DMS 273 treated with DMSO at 0.1 percent for 48 hours (cell line): ENCODE measurements at places on chromosomes 13 and 19.

- no peak for DNase-seq
Observed at GRCh38 chr13:21932578-21932977, 261.7 kb downstream of the FGF9 start.

DNA sequence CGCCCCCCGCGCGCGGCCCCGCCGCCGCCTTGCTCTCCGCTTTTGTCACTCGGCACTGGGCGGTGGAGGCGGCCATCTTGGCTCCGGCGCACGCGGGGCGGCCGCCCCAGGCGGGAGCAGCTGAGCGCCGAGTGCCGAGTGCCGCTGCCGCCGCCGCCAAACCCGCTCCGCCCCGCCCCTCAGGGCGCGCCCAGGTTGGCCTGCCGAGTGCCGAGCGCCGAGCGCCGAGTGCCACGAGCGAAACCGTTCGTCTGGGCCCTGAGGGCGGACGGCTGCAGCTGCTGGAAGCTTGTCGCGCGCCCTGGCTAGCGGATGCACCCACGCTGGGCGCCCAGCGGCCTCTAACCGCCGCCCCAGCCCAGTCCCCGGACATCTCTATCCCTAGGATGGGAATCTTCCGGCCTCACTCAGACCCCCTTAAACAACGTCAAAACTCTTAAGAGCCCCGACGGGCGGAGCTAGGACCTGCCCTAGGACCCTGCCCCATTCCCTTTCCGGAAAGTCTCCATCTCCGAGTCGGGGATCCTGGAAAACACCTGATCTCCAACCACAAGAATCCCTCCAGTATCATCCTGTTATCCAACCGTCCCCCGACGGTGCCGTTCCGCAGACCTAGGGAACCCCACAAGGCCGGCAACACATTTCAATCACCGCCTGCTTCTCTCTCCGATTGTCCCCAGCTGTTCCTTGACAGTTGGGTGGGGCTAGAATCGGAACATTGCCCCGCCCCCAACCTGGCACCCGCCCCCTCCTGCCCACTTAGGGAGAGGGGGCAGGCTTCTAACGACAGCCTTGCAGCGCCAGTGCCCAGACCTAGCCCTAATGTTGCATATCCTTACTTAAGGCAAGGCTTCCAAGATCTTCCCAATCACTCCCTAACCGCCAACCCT lies 14.1 kb upstream of the AKAP8L start:
- DNase-seq, result peak; percentile 53

GRCh38 chr13:102793611-102794355 lies 5.0 kb downstream of the POGLUT2 start:
- no peak for DNase-seq

GRCh38 chr13:40446365-40446764 lies 220.1 kb downstream of the FOXO1 start:
- DNase-seq, result no peak

DNA sequence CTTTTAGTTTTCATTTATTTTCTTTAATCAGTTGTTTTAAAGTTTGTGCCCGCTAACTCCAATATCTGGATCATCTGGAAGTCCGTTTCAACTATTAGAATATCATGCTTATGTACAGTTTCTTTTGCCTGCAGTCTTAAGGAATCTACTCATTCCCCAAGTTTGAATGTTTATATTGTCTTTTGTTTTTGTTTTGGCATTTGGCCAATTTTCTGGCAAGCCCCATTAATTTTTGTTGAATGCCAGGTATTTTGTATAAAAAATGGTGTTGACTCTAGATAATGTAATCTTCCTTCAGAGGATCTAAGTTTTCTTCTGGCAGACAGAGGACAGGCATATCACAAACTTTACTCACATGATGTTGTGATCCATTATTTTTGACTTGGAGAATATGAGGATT lies 11.1 kb upstream of the ZNF235 start:
- no peak for DNase-seq

- DNase-seq, result peak; percentile 12
Observed at GRCh38 chr13:105982219-105982930, 553.1 kb downstream of the EFNB2 start.

DNA sequence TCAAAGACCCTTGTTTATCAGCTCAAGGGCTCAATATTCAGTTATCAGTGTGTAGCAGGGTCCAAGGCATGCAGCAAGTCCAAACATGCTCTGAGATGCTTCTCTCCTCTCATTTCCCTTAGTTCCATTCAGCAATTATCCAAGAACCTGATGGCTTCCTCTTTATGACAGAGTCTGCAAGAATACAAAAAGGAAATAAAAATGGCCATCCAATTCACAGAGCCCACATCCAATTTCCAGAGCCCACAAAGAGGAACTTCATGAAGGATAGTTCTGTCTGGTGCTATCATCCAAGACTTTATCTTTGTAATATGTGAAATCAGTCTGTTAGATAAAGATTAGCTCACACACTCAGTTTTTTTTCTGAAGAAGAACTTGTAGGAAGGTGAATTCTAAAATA lies 217.2 kb downstream of the LACC1 start:
- DNase-seq, result no peak

DNA sequence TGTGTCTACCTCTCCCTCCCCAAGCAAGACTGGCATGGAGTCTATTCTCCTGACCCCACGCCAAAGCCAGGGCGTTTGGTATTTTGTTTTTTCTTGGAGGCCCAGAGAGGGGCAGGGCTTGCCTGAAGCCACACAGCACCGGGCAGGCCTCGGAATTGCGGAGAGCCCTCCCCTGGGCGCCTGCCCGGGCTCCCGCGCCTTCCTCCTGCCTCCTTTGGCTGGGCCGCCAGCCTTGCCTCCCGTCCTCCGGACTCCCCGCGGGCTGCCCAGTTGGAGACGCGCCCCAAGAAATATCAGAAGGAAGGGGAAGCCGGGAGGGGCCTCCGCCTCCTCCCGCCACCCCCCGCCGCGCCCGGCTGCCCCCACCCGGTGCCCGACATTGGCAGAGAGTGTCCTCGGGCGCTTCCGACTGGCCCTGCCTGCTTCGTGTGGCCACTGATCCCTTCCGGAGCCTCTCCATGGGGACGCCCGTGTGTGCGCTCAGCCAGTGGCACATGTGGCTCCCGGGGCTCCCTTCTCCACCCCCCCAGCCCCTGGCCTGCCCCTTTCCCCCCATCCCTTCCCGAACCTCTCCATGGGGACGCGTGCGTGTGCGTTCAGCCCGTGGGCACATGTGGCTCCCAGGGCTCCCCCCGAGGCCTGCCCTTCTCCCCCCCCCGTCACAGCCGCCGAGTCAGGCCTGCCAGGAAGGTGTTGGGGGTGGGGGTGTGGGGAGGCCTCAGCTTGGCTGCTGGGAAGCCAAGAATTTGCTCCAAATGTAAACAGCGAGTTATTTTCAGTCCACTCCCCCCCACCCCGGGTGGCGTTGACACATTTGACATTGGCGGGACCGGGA lies 37.3 kb downstream of the NFIC start:
- DNase-seq, result no peak

DNA sequence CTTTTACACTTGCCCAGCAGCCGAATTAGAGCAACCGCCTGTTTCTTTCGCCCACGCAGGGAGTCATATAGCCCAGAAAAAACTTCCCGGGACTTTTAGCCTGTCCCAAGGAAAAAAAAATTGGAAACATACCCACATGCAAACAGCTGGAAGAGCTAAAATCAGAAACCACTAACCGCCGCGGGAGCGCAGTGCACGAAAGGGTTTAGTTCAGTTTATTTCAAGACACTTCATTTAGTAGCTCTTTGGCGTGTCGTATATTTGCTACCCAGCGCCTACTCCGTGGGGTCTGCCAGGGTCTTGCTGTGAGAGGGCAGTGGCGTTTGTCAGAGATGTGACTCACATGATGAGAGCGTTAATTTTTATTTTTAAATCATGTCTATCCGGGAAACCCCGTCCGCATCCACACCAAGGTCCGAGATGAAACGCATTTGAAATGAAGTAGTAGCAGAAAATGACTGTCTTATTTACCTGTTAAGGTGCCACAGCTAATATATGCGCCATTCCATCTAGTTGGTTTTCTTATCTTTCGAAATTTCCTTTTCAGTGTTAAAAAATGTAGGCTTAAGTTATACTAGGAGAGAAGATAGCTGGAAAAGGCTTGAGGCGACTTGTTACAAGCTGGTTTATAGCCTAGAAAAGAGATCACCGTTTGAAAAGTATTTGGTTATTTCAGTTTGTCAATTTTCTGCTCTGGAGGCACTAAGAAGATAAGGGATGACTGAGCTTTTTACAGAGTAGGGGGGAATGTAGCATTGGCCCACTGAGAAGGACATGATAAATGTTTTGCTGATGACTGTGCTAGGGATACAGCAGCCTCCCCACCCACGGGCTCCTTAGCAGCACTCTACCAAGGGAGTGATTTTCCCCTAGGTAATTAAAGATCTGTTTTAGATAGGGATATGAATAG lies 1.7 kb downstream of the KLF5 start:
- DNase-seq, result peak; percentile 2

- DNase-seq, result no peak
Observed at GRCh38 chr19:23822735-23823134, 64.0 kb upstream of the ZNF681 start.

DNA sequence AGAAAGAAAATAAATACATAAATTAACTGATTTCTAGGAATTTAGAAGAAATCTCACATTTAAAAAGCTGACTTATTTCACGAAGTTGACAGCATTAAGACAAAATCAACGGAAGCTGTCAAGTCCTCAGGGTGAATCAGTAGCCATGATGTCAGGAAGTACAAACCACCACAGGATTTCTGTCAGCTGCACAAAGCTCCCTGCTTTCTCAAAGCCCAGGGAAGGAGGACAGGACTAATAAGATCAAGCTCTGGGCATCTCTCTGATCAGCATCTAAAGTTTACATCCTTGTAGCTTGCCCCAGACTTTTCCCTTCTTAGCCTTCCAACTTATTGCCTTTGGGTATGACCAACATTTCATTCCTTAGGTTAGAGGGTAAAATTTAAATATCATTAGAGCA lies 9.4 kb downstream of the DCT start:
- no peak for DNase-seq

DNA sequence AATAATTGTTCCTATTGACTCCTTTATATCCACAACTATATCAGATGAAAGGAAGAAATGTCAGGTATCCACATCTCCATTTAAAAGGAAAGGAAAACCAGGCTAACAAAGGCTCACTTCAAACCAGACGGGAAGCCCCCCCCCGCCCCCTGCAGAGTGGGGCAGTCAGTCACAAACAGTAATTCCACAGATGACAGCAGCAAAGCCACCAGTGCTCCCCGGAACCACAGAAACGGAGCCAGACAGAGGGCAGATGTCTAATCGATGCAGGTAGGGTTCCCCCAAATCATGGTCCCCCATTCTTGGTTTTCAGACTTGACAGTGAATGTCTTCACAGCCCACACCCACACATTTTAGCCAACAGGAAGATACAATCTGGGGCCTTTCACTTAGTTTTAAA lies 100.8 kb downstream of the STK24 start:
- no peak for DNase-seq

DNA sequence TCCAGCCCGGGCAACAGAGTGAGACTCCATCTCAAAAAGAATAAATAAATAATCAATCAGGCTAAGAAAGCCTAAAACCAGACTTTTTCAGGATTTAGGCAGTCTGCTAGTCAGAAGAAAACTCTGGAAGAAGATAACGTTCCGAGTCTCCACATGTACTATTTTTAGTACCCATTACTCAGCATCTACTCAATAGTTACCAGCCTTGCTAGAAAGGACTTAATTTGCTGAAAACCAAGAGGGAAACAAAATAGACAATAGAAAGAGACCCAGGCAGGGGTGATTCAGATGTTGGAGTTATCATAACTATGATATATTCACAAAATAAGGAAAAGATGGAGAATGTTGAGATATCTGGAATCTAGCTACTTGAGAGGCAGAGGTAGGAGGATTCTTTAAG lies 3.6 kb upstream of the LIN7B start:
- DNase-seq, result no peak

- DNase-seq, result no peak
Observed at GRCh38 chr13:83824120-83824519, 58.2 kb downstream of the SLITRK1 start.

DNA sequence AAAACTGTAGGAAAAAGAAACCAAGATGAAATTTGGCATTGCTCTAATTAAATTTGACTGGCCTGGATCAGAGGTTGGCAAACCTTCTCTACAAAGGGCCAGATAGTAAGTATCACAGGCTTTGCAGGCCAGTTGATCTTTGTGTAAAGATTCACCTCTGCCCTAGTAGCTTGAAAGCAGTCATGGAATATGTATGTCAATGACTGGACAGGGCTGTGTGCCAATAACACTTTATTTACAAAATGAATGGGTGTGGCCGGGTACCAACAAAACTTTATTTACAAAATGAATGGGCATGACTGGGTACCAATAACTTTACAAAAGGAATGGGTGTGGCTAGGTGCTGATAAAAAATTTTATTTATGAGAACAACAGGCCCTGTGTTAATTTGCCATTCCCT lies 20.0 kb downstream of the SIN3B start:
- no peak for DNase-seq

DNA sequence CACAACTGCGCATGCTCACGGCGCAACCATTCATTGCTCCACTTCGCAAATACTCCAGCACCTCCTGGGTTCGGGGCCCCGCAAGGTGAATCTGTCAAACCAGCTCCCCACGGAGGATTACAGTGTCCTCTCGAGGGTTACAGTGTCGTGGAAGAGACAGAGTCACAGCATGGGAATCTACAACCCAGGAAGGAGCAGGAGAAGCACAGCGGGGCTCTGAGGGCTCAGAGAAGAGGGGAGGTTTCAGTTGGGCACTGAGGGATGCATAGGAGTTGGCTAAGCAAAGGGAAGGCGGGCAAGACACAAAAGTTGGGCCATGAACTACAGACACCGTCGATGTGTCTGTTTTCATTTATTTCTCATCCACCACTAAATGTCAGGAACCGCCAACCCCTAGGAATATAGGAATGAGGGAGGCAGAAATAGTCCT lies 1.0 kb upstream of the GTF2F1 start:
- DNase-seq, result no peak

GRCh38 chr19:29303069-29303718 lies 90.2 kb upstream of the UQCRFS1 start:
- DNase-seq, result no peak

- DNase-seq, result peak; percentile 0
Observed at GRCh38 chr13:106917673-106918556, 350.0 kb upstream of the ARGLU1 start.

DNA sequence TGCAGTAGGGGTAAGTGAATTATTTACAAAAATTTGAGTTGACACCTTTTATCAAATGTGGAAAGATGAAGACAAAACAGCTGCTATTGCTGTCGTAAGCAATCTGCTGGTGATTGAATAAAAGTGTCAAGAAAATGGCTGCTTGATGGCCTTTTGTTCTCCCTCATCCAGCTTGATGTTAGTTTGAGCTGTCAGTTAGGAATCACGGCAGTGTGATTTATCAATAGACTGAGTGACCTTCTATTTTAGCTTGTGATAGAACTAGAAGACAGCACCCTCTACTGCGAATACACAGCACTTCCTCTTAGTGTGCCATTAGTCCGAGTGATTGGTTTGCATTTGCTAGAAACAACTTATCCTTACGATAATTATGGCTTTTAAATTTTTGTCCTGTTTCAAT lies 76.3 kb downstream of the MZT1 start:
- DNase-seq, result no peak

DNA sequence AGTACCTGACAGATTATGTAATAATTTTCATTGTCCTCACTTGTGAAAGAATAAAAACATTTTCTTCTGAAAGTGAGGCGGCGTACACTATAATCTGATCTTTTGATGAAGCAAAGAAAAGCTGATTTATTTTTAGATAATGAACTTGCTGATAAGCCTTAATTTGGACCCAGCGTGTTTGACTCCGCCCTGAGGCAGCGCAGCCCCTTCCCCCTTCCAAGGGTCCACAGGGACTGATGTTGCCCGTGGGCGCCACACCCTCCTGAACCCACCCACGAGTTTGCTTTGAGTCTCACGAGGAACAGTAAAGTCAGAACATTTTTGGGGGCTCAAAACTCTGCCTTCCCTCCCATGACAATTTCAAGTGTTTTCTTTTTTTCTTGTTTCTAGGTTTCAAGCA lies 40.0 kb downstream of the TEX29 start:
- DNase-seq, result no peak
